ENCODE measurements at places on chromosomes 13 and 19. TPM values are rescaled to one million over a fixed set of nuclear protein-coding genes. Genes with fewer than 3 reads are reported as not detected.

Gene IGSF23
- total RNA-seq: not detected

Gene ZNF585A
- 11.0 TPM for total RNA-seq

Gene CYP2A6
- not detected for total RNA-seq

Gene ATP4B
- total RNA-seq: not detected

Gene FUT6
- total RNA-seq: 0.18 TPM

Gene ELL
- 11.0 TPM for total RNA-seq

Gene LILRB2
- not detected for total RNA-seq

Gene EVI5L
- total RNA-seq: 20.4 TPM

Gene ZNF471
- total RNA-seq: 2.6 TPM

Gene FLT3LG
- total RNA-seq: 1.4 TPM

Gene TRAPPC5
- total RNA-seq: 82.0 TPM

Gene VMAC
- 8.9 TPM for total RNA-seq

Gene HIPK4
- not detected for total RNA-seq

Gene MCEMP1
- total RNA-seq: not detected

Gene REEP6
- 2.3 TPM for total RNA-seq

Gene VSTM1
- total RNA-seq: 2.2 TPM

Gene FBXO17
- 16.0 TPM for total RNA-seq

Gene CLEC17A
- not detected for total RNA-seq
